BJ (cell line): ENCODE measurements at places on chromosomes 5 and 9.

GRCh38 chr9:13952906-13953305, 361.0 kb downstream of the NFIB start:
- DNase-seq, result no peak

DNA sequence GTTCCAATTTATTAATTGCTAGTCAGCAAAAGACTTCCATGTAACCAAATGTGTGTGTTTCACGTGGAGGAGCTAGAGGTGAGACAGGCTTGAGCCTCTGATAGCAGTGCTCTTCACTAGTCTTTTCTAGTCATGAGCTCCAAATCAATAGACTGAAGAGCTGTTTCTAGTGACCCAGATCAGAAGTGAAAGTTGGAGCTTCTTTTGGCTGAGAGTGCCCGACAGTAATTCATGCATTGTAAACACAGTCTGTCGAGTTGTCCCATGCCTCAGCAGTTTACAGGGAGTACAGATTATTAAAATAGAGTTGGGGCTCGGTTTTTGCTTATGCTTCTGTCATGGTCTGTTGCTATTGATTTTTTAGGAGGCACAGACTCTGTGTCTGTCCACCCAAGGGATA, 793.1 kb downstream of the DTWD2 start:
- DNase-seq, result no peak

DNA sequence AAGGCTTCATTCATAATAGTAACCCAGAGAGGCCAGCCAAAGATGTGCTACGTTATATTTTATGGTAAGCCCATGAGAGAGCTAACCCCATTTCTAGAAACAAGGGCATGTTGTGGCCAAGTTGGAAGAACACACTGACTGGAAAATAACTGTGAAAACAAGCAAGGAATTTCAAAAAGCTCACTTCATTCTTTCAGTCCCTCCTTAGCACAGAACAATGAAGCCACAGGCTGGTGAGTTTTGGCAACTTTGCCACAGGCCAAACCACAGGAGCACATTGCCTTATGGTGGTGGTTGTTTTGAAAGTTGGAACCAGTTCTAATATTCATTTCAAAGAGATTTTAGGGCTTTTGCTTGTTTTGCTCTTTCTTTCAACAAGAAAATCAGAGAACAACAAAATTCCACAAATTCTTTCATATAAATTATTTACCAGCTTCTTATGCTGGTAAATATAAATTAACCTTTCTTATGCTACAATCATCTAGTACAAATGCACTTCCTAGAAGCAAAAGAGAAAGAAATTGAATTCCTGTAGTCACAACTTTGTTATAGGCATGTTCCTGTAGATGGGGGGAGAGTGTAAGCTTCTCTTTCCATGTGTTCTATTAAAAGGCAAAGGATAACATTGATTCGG, 225.4 kb upstream of the RFX3 start:
- DNase-seq, result peak; percentile 50

DNA sequence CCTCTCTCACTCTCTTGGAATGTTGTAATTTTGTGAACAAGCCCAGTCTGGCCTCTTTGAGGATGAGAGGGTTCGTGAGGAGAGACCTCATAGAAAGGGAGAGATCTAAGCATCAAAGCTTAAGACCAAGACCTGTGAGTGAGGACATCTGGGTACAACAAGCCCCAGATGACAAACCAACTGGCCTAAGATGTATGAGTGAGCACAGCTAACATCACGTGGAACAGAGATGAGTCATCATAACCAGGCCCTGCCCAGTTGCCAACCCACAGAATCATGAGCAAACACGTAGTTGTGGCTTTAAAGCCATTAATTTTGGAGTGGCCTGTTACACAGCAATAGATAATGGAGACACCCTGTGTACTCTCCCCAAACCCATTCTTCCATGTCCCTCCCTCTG, 439.1 kb upstream of the KIF2A start:
- peak; percentile 10 for DNase-seq

GRCh38 chr5:120690621-120691407, 226.7 kb downstream of the PRR16 start:
- DNase-seq, result no peak

DNA sequence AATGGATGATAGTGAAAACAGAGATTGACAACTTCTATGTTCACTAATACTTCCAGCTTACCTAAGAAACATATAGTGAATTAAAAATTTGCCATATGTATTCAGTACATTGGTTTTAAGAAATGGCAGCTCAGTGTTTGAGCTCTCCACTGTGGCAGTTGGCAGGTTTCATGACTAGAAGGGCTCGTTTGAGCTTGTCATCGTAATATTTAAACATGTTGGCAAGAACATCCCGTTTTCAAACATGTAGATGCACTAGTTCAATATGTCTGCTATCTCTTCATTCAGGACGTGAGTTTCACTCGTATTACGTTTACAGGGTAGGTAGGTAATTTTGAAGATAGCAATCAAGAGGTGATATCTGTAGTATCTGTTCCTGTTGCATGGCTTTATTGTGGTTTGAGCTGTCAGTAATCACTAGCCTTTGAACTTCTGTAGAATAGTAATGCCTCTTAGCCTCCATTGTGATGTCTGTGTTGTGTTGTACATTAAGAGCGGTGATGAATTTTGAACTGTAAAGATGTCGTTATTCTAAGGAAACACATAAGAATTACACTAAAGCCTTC, 74.8 kb downstream of the NLN start:
- DNase-seq, result no peak

DNA sequence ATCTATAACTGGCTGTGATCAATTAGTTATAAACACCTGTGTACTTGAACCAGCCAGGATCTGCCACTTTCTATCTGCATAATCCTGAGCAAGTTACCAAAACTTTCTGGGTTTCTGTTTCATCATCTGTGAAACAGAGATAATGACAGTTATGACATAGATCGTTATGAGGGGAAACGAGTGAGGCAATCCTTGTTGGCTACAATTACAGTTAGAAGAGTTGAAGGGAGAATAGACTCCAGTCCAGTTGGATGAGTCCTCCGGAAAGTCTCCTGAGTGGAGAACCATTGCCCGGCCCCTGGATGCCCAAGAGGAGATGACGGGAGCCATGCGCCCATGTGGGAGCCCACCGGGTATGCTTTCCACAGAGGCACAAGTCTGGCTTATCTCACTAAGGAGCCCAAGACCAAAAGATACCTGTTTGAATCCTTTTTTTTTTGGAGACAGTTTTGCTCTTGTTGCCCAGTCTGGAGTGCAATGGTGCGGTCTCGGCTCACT, 4.5 kb downstream of the PDE6A start:
- no peak for DNase-seq

GRCh38 chr9:72827950-72828731, 124.7 kb downstream of the ALDH1A1 start:
- DNase-seq, result peak; percentile 13

GRCh38 chr5:118996098-118996497, 7.8 kb upstream of the DTWD2 start:
- no peak for DNase-seq

GRCh38 chr9:111178331-111179055, 140.2 kb upstream of the LPAR1 start:
- peak; percentile 95 for DNase-seq

DNA sequence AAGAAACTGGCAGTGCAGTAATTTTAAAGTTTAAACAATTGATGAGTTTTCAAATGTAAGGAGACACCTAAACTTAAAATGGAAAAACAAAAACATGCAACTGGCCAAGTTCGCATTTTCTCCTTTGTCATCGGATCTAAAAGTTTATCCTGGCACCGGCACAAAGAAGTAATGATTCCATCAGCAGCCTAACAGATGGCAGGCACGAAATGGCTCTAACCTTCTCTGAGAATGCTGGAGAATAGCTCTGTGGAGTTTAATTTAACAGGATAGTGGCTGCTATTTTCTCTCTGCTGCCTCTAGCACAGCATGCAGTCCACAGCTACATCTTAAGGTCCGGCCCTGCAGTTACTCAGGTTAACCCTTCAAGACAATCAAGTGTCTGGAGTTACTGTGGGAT, 82.2 kb downstream of the PRELID2 start:
- DNase-seq, result peak; percentile 31

- no peak for DNase-seq
Measured at GRCh38 chr5:76368941-76369340, 34.1 kb upstream of the IQGAP2 start.

- no peak for DNase-seq
Measured at GRCh38 chr9:95640336-95640735, 123.6 kb upstream of the PTCH1 start.

DNA sequence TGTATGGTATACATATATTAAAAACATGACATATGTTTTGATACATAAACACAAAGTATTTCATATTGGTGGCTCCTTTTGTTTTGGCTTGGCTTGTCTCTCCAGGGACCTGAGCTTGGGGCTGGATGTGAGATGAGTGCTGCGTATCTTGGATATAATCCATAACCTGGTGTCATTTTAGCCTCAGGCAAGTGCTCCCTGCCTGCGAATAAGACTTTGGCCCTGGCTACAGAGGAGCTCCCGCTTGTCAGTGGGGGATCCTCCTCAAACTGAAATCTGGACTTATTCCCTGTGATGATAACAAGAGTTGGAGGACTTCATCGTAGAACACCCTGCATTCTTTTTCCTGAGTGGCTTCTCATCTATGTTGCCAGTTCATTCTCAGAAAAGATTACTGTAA, 341.7 kb upstream of the CLINT1 start:
- no peak for DNase-seq

DNA sequence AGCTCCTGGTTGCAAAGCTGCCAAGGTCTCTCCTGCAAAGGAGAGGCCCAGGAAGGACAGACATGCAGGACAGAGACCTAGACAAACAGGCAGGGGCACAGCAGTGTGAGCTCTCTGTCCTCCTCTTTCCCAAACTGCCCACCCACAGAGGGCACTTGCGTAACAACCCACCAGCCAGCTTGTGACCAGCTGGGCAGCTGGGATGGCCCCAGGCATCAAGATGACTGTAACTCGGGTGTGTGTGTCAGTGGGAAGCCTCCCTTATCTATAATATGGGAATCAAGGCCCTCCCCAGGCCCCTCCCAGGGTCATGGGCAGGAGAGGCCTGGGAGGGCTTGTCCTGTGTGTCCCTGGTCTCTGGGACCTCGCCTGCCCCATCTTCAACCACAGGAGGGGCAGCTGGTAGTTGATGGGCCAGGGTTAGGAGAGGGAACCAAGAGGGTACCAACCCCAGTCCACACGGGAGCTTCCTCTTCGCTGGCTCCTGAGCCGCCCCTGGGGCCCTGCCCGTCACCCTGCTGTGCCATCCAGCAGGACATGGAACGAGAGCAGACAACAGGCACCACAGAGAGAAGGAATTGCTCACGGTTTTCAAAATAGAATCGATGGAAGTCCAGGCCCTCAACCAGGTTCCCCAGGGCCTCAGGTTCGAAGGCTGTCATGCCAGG, 37.9 kb downstream of the SLC6A7 start:
- DNase-seq, result no peak

DNA sequence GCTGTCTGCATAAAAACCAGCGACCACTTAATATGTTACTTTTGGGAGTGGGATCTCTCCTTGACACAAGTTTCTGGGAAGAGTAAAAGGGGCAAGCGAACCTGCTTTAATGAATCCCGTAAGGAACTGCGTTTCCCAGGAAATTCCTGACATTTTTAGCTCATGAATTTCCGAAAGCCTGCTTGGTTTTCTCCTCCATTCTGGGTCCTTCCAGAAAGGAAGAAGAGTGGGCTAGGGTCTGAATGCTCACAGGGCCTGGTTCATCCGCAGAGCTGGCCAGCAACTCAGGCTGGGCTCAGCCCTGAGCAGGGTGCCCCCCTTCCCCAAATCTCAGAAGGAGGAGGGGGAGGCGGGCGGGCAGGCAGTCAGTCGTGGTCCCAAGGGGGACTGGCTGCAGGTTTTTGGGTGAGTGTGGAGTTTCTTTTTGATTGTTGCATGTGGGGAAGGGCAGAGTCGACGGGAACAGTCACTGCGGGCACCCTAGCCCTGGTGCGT, 1.2 kb upstream of the PURA start:
- DNase-seq, result no peak

GRCh38 chr5:179973391-179973790, 65.7 kb upstream of the TBC1D9B start:
- no peak for DNase-seq

DNA sequence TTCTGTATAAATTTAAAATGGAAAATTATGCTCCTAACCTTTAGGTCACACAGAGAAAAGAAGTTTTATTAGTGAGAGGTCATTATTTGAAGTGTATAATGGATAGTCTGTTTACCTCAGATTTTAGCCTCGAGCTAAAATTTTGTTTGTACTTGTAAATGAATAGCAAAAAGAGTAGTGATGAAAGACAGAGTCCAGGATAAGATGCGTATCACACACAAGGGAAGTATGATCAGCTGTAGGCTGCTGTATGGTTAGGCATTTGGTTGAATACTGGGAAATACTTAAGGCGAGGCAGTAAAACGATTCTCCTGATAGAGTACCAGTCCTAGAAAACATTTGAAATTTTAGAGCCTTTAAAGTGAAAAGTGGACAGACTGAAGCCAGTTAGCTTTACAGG, 92.7 kb downstream of the FBXL7 start:
- DNase-seq, result no peak

DNA sequence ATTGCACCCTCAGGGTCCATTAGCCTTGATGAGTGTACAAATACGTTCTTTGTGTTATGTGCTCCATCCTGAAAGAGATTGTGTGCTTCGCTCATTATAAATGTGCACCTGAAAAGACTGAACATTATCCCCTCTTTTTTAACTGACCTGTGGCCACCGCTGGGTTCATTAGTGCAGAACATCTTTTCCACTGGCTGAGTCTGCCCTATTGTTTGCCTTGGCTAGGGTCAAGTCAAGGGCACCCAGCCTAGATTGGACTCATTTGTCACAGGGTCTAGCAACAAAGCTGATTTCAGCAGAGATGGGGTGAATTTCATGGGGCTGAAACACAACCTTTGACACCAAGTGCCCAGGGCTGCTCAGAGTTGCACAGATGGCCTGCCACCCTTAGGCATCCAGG, 764.1 kb upstream of the ARRDC3 start:
- no peak for DNase-seq

DNA sequence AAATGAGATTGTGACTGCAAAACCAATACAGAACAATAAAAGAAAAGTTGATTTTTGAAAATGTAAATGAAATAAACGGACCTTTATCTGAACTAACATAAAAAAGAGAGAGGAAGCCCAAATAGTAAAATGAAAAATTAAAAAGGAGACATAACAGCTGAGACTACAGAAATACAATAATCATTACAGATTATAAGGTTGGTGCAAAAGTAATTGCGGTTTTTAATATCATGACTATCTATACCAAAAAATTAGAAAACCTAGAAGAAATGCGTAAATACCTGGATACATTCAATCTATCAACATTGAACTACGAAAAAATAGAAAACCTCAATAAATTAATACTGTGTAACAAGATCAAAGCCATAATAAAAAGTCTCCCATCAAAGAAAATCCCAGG, 71.9 kb upstream of the SLCO6A1 start:
- DNase-seq, result no peak

- no peak for DNase-seq
Measured at GRCh38 chr9:18857769-18858168, 175.2 kb downstream of the SAXO1 start.

GRCh38 chr9:13431222-13431536, 151.7 kb upstream of the MPDZ start:
- DNase-seq, result no peak

GRCh38 chr9:89988458-89988857, 383.6 kb downstream of the GADD45G start:
- no peak for DNase-seq
